ENCODE measurements at places on chromosomes 1 and 21.

DNA sequence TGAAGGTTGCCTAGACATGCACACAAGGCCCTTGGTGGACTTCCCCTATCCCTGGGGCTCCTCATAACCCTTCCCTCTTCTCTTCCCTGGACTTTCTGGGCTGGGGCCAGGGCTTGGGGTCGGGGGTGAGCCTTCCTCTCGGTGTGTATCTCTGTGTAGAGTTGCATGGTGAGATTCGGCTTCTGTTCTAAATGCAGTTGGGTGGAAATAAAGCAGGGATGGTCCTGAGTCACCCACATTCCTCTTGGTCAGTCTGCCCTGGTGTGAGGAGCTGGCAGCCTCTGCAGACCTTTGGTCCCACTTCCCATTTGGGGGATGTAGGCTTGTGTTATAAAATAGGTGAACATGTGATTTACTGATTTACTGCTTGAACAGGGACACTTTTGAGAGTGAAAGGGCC is 38.0 kb downstream of the ADARB1 start:
- DNase-seq = no peak

DNA sequence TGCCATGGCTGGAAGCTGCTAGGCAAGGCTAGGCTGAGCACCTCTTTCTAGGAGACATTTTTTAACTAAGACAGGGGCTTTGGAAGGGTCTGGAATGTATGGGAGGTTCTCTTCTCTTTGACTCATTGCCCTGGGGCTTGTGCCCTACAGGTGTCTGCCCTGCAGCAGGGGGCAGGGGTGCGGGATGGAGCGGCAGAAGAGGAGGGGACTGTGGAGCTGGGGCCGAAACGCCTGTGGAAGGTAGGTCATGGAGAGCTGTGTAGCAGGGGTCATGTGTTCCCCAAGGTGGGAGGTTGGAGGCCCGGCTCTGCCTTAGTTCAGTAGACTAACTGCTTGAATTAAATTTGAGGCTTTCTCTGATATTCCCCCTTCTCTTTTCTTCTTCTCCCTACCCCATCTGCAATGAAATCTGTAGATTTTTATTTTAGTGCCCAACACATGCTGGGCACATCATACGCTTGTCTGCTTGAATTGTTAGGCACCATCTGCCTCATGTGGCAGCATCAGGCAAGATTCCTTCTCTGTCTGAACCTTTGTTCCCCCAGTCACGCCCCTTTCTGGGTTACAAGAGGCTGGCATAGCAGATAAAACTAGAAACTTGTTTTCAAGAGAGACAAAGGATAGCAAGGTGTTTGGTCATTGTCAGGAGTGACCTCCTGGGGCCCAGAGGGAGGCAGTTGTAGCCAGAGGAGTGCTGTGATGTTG is 18.4 kb downstream of the PPFIA4 start:
- DNase-seq = no peak

DNA sequence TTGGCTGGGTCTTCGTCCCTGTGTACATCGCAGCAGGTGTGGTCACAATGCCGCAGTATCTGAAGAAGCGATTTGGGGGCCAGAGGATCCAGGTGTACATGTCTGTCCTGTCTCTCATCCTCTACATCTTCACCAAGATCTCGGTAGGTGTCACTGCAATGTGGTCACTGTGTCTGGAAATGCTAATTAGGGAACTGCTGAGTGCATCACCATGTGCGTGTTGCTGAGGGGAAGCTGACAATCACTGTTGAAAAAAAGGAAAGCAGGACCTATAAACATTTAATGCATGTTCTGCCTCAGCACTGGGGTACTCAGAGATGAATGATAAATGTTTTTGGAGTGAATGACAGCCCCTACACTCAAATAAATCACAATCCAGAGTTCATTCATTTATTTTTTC is 6.8 kb downstream of the SLC5A9 start:
- no peak for DNase-seq

- DNase-seq = no peak
These were observed 402.7 kb upstream of the DAB1 start for GRCh38 chr1:57826535-57826934.

DNA sequence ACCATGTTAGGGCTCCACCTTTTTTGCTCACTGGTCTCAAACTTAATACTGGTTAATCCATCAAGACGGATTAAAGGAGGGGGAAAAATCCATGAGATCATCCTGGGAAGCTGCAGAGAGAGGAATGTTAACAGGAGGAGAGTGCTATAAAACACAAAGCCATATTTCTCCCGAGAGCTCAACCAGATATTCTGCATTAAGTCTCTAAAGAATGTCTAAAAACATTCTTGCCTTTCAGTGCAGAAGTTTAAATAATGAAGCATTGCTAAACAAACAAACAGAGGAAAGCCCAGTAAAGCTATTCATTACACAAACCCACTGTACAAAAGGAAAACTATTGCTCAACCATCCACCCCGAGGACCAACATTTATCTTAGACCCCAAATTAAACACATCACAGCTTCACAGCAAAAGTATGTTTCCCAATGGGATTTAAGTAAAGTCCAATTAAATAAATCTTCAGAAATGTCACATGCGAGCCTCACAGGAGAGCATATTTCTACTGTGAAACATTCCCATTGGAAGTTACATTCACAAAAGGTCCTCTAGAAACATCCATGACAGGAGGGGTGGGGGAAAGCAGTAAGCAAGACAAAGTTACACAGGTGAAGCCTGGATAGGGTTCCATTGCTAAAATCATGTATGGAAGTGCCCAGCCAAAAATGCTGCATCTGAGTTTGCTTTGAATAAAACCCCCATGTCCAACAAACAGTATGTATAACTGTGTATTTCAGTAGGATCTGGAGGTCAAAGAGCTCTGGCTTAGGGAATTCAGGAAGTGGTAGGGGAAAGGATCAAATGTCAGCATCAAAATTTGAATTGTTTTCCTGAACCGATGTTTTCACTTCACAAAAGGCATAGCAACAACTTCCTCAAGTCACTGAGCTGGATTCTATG is 23.3 kb downstream of the DUSP10 start:
- DNase-seq = peak; percentile 80

DNA sequence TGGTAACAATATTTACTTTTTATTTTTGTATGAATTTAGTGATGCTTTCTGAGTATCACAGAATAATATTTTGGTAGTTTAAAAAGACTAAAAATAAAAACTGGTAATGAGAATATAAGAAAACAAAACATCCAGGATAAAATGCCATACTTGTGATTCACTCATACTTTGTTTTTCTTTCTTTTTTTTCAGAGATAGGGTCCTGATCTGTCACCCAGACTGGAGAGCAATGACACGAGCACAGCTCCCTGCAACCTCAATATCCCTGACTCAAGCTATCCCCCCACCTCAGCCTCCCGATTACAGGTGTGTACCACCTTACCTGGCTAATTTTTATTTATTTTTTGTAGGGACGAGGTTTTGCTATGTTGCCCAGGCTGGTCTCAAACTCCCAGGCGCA is 64.2 kb upstream of the ADAM30 start:
- DNase-seq = no peak

- DNase-seq = no peak
These were observed 22.3 kb downstream of the WLS start for GRCh38 chr1:68210027-68210426.

GRCh38 chr1:10865518-10866320 is 69.3 kb upstream of the CASZ1 start:
- no peak for DNase-seq

DNA sequence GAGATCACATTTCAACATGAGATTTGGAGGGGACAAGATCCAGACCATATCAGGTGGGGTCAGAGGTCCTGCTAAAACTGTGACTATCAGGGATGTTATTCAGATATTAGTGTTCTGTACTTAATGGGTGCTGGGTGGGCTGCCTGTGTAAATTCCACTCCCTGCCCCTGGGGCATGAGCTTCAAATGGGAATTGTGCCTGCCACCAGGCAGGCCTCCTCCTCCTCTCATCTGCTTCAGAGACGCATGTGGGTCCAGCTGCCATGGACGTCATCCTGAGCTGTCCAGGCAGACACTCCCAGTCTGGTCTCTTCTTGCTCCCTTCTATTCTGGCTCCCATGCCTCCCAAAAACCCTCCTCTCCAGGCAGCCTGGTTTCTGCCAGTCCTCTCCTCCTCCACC is 10.4 kb downstream of the QSOX1 start:
- DNase-seq = no peak

GRCh38 chr1:207798847-207799246 is 47.0 kb downstream of the CD46 start:
- DNase-seq = no peak
